ENCODE measurements at places on chromosomes 5 and 9.

- no peak for DNase-seq
Measured at GRCh38 chr5:5751498-5751897, 329.0 kb downstream of the ICE1 start.

GRCh38 chr9:112341730-112342129 lies 8.3 kb upstream of the PTBP3 start:
- no peak for DNase-seq

- DNase-seq, result no peak
Measured at GRCh38 chr5:32311404-32312196, 1.1 kb downstream of the MTMR12 start.

GRCh38 chr9:136089697-136090045 lies 5.4 kb downstream of the NACC2 start:
- no peak for DNase-seq

DNA sequence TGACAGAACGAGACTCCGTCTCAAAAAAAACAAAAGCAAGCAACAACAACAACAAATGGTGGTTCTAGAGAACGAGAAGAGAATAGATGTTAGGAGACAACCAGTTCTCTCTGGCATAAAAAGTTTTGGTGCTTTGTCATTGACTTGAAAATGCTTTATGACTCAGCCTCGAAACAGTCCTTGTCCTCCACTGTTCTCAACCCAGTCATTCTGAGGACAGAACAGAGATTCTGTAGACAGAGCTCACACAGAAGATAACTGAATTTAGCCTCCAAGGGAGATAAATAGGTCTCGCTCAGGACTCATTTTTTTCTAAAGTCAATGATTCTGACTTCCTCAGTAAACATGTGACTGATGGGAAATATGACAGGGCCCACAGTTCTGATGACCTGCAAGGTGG lies 76.0 kb upstream of the FSTL4 start:
- DNase-seq, result no peak

DNA sequence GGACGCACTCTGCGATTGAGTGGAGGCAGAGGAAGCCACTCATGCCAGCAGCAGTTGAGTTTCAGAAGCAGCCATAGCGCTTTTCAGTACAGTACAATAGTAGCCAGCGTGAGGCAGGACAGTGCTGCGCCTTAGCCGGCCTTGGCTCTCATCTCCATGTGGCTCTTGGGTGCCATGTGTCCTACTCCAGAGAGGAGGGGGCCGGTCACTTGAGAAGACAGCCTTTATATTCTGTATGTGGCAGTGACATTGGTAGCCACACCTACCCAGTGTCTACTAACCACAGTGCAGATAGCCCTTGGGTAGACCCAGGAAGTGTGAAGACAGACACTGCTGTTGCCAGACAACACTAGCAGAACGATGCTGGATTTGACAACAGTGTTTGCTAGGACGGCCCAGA lies 42.3 kb downstream of the FAM78A start:
- DNase-seq, result no peak

- no peak for DNase-seq
Measured at GRCh38 chr5:143168171-143168741, 235.2 kb downstream of the NR3C1 start.

DNA sequence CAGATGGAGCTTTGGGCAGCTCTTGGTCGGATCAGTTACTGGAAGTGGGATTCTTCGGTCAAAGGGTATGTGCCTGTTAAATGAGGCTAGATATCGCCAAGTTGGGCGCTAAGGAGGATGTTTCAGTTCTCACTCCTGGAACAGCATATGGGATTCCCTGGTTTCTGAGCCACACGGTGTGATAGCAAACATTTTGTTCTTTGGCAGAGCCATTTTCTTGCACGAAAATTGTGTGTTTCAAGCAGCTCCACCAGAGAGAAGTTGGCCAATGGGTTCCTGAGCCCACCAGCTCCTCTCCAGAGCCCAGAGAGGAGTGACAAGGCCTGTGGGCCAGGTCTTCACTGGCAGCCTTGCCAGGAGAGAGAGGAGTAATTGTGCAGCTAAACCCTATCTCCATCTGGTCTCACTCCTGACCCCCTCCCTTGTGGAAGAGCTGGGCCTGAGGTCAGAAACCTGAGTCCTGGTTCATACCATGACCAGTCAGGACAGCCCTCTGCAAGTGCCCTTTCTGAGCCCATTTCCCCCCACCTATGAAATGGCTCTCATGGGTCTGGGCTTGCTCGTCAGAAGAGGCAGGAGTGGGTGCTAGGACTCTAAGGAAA lies 10.7 kb upstream of the SLC6A7 start:
- no peak for DNase-seq

DNA sequence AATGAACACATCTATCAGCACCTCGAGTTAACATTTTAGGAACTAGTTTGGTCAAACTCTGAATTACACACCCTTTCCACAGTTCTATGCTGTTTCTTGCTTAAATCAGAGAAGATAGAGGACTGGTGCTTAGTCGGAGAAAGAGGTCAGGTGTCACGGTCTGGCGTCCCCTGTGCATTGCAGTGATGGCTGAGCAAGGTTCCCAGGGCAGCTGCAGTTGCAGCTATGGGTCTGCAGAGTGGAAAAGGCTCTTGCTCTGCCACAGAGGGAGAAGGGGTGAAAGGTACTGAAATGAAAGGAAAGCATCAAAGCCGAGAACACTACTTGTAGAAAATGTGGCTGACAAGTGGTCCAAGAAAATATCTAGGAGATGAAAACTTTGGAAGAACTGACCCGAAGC lies 25.2 kb upstream of the SH3RF2 start:
- no peak for DNase-seq

GRCh38 chr5:152532714-152533113 lies 127.6 kb upstream of the NMUR2 start:
- DNase-seq, result peak; percentile 79

DNA sequence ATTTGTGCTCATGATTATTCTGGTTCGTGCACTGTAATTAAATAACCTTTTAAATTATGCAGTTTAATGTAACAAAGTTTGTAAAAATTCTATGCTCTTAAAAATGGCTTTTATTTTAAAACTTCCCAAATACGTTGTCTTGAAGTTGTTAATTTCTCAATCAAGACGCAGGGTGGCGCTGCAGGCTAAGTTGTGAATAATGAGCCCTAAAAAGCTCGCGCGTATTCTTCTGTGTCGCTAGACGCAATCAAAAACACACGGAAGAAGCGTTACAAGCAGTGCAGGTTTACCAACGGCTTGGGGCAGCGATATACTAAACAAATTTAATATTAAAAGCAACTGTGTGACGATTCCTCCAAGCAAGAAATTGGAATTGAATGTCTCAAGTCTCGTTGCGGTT lies at the start of gene PCDHB4:
Gene PCDHB4, plus strand, starts transcription at position 256 of the 400 bp plus-strand sequence. CDS start 181 bp downstream, outside the sequence.
- peak; percentile 41 for DNase-seq
